ENCODE measurements at places on chromosomes 11 and 22.

DNA sequence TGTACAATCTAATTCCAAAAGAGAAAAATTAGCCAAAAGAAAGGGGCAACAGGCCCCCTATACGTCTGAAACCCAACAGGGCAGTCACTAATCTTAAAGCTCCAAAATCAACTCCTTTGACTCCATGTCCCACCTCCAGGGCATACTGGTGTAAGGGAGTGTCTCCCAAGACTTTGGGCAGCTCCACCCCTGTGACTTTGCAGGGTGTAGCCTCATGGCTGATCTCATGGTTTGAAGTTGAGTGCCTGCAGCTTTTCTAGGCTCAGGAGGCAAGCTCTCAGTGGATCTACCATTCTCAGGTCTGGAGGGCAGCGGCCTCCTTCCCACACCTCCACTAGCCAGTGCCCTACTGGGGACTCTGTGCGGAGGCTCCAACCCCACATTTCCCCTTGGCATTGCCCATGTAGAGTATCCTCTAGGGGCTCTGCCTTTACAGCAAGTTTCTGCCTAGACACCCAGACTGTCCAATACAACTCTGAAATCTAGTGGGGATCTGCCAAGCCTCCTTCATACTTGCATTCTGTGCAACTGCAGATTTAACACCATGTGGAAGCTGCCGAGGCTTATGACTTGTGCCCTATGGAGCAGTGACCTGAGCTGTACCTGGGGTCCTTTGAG, 94.5 kb downstream of the TRIM29 start:
- no peak for DNase-seq

- DNase-seq, result no peak
These were observed at the start of gene SCGB2A2 for GRCh38 chr11:62269654-62270278. TSS of gene SCGB2A2 (plus strand) at chr11:62270158. CDS start at chr11:62270217, 59 bp downstream.

GRCh38 chr22:50469377-50470305, 5.2 kb downstream of the SBF1 start:
- peak; percentile 61 for DNase-seq

DNA sequence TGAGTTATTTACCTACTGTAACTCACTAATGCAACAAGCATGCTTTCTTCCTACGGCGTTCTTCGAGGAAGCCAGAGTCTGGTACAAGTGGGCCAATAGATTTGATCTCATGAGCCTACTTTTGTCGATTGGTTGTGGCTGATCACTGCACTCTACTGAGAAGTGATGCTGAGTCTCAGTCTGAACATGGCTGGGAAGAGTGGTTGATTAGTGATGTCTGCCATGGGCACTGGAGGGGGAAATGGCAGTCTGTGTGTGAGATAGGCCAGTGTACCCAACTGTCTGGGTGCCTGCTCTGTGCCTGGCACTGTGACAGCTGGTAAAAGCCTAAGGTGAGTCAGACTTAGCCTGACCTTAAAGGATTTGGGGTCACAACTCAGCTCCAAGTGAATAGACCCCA, 28.3 kb downstream of the MYO18B start:
- DNase-seq, result no peak

GRCh38 chr11:69569306-69570200, 71.4 kb upstream of the CCND1 start:
- peak; percentile 64 for DNase-seq

DNA sequence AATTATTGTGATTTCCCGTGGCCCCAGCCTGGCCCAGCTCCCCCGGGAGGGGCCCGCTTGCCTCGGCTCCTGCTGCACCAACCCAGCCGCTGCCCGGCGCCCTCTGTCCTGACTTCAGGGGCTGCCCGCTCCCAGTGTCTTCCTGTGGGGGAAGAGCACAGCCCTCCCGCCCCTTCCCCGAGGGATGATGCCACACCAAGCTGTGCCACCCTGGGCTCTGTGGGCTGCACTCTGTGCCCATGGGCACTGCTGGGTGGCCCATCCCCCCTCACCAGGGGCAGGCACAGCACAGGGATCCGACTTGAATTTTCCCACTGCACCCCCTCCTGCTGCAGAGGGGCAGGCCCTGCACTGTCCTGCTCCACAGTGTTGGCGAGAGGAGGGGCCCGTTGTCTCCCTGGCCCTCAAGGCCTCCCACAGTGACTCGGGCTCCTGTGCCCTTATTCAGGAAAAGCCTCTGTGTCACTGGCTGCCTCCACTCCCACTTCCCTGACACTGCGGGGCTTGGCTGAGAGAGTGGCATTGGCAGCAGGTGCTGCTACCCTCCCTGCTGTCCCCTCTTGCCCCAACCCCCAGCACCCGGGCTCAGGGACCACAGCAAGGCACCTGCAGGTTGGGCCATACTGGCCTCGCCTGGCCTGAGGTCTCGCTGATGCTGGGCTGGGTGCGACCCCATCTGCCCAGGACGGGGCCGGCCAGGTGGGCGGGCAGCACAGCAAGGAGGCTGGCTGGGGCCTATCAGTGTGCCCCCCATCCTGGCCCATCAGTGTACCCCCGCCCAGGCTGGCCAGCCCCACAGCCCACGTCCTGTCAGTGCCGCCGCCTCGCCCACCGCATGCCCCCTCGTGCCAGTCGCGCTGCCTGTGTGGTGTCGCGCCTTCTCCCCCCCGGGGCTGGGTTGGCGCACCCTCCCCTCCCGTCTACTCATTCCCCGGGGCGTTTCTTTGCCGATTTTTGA, 3.3 kb upstream of the ANKRD13D start:
- DNase-seq, result no peak

DNA sequence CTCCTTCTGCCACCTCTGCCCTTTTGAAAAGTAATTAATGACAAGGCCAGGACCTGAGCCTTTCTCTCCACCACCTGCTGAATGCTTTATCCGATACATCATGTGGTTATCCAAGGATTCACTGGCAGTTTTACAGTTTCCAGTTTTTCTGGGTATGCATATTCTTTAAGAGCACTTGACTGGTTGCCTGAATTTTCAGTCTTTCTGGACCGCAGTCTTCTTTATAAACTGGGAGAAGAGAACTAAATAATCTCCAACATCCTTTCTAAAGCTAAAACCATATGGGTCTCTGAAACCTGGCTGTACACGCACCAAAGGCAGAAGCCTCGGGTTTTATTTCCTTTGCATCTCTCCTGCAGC, 65.1 kb downstream of the BTG4 start:
- DNase-seq, result no peak

- no peak for DNase-seq
These were observed 66.9 kb downstream of the RBFOX2 start for GRCh38 chr22:35961480-35962295.

- DNase-seq, result no peak
These were observed 113.3 kb upstream of the SLC22A12 start for GRCh38 chr11:64477675-64478074.
